ENCODE measurements at places on chromosomes 7 and 10.

DNA sequence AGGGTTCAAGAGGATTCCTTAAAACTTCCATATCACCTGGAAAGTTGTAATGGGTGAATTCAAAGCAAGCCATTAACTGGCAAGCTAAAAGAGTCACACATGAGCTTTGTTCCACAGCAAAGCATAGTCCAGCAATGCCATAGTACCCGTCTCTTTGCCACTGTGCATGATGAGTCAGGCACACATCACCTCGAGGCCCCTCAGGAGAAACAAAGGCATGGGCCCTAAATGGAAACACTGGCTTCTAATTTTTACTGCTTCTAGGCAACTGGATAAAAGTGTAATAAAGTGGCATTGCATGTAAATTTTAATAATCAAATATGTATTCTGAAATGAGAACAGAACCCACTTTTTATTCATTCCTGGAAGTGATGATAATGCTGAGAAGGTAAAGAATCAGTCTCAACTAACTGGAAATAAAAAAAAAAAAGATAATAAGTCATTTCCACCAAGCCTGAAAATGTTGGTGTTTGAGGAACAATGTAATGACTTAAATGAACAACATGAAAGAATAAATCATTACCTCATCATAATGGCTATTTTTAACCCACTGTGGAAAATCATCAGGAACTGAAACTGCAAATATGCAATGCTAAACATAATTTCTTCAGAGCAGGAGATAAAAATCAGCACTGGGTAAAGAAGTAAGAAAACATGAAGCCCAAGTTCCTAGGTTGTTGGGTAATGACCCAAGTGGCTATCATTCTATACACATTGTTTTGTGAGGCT lies 104.9 kb downstream of the CDK6 start:
- no peak for DNase-seq

DNA sequence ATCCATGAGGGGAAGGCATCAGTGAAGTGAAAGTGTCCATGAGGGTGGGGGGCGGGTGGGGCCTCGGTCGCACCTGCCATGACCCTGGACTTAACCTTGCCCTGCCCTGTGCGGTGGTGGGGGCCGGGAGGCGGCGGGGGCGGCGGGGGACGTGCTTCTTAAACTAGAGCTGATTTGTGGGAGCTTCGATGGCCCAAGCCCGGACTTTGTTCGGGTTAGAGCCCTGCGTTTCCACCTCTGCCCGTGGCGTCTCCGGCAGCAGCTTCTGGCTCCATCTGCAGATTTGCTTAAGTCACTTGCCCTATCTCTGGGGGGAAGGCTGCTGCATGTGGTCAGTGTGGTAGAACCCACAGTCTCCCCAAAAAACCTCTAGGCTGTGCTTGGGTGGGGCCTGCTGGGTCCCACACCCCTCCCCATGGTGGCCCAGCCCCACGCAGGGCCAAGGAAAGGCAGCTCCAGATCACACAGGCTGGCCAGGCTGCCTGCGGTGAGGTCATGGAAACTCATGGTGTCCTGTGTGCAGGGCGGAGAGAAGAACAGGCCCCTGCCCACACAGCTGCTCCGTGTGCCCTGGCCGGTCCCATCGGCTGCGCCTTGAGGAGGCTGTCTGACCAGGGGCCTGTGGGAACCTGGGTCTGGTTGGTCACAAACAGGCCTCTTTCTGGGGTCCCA lies 93.2 kb downstream of the INPP5A start:
- no peak for DNase-seq

DNA sequence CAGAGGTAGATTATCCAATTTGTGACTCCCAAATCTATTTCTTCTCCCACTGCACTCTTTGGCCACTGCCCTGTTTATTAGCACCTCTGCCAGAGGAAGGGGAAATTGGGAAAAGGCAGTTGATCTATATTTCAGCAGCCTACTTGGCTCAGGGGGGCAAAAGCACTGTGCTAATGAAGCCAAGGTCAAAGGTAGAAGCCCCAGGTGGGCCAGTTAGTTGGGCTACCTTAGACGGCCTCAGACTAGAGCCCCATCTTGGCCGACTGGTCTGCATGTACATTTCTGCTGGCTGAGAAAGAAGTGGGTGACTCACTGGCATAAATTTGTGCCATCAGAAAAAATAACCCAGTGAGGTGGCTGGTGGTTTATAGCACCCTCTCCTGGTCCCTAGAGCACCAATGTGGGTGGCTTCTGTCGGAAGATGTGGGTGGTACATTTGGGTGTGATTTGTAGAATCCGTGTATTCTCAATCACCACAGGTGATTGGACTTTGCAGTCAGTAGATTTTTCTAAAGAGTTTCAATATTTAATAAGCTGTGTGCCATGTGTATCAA lies 293.3 kb upstream of the MKI67 start:
- DNase-seq = no peak

- no peak for DNase-seq
Observed at GRCh38 chr10:88964869-88965415, 12.4 kb upstream of the ACTA2 start.

GRCh38 chr10:21604651-21605050 lies 70.6 kb downstream of the MLLT10 start:
- DNase-seq = no peak

DNA sequence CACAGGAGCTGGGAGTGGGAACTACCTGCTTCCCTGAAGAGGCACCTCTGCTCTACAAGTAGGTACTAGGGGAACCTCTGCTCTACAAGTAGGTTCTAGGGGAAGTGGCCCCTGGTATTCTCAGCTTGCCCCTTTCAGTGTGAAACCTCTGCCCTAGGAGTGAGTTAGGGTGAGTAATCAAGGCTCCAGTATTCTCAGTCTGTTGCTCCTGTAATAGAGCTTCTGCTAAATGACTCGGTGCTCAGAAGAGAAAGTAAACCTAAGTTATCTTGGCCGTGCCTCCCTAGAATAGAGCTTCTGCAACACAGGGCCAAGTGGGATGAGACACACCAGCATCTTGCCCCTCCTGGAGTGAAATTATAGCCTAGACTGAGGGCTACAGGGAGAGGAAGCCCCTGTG lies 13.4 kb upstream of the RASSF4 start:
- no peak for DNase-seq

DNA sequence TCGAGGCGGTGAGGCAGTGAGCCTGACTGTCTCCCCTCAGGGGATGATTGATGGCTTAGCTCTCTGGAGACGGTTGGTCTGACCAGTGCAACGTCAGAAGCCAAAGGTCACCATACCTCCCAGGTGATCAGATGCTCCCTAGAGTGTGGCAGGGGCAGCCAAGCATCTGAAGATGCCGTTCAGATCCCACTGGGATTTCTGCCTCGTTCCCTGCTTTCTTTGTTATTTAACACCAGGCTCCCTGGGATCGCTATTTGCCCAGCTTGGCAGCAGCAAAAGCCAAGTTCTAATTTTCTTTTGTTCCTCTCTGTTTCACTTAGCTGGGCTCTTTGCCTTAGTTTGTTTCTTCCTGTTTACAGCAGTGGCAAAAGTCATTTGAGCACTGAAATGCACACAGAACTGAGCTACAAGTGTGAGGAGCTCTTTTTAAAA lies 53.5 kb upstream of the SVIL start:
- no peak for DNase-seq

GRCh38 chr7:105849122-105849855 lies 27.1 kb downstream of the ATXN7L1 start:
- DNase-seq = peak; percentile 37

- DNase-seq = no peak
Observed at GRCh38 chr7:82141427-82141826, 302.1 kb downstream of the CACNA2D1 start.

DNA sequence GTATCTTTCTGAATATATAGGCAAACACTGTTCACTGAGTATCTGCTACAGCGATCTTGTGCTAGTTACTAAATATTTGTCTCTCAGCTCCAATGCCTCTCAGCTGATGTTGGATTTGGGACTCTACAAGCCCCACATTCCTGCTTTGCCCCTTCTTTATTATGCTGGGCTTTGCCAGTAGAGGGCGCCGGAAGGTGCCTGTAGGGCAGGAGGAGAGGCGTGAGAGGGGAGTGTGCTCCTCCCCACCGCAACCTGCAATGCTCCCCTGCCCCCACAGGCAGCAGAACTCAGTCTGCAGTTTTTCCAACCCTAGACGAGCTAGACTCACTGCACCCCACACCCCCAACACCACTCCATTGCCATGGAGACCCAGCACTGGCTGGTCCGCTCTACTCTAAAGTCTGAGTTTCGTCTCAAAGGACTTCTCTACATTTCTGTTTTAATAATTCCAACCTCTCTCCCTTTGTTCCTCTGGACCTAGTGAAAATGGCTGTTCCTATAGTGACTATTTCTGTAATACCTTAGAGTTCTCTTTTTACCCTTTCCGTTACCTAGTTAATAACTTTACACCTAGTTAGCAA lies 337.6 kb downstream of the CCSER2 start:
- no peak for DNase-seq

DNA sequence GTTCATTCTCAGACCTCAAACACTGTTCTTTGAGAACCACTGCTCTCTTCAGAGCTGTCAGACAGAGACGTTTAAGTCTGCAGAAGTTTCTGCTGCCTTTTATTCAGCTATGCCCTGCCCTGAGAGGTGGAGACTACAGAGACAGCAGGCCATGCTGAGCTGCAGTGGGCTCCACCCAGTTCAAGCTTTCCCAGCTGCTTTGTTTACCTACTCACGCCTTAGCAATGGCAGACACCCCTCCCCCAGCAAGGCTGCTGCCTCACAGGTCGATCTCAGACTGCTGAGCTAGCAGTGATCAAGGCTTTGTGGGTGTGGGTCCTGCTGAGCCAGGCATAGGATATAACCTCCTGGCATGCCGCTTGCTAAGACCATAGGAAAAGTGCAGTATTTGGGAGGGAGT lies 80.5 kb upstream of the CYP2C9 start:
- no peak for DNase-seq

GRCh38 chr7:1637155-1637554 lies 32.9 kb upstream of the ELFN1 start:
- no peak for DNase-seq

- DNase-seq = no peak
Observed at GRCh38 chr7:39356172-39356925, 209.9 kb upstream of the YAE1 start.

GRCh38 chr7:151462306-151462779 lies 22.4 kb upstream of the CRYGN start:
- DNase-seq = no peak

Measured in activated naive CD4-positive, alpha-beta T cell (primary cell).